ENCODE measurements at places on chromosomes 13 and 19. TPM values are rescaled to one million over a fixed set of nuclear protein-coding genes. Genes with fewer than 3 reads are reported as not detected.
A peak's percentile ranks its signal among the peaks of the same experiment; 100 is the strongest.

- H3K4me3 ChIP-seq = no peak overlapping the region
- no peak overlapping the region for H3K27ac ChIP-seq
- no peaks in the 10 kb centered on the region for H3K27me3 ChIP-seq
Observed at GRCh38 chr19:41299046-41299754, 10.8 kb upstream of the CCDC97 start.

GRCh38 chr19:47798904-47799266, 5.5 kb downstream of the TPRX1 start:
- no peaks in the 10 kb centered on the region for H3K36me3 ChIP-seq
- H3K4me3 ChIP-seq = no peak overlapping the region
- no peak overlapping the region for H3K27ac ChIP-seq
- no peaks in the 10 kb centered on the region for H3K27me3 ChIP-seq

GRCh38 chr19:46813839-46814358, 25.5 kb upstream of the SLC1A5 start:
- H3K36me3 ChIP-seq = no peaks in the 10 kb centered on the region
- no peaks in the 10 kb centered on the region for H3K27me3 ChIP-seq
- H3K4me3 ChIP-seq = no peak overlapping the region

- H3K4me3 ChIP-seq = no peak overlapping the region
- no peaks in the 10 kb centered on the region for H3K36me3 ChIP-seq
- no peak overlapping the region for H3K27ac ChIP-seq
- DNase-seq = peak; percentile 70
Observed at GRCh38 chr19:56309511-56310185, 5.0 kb downstream of the ZSCAN5A start.

DNA sequence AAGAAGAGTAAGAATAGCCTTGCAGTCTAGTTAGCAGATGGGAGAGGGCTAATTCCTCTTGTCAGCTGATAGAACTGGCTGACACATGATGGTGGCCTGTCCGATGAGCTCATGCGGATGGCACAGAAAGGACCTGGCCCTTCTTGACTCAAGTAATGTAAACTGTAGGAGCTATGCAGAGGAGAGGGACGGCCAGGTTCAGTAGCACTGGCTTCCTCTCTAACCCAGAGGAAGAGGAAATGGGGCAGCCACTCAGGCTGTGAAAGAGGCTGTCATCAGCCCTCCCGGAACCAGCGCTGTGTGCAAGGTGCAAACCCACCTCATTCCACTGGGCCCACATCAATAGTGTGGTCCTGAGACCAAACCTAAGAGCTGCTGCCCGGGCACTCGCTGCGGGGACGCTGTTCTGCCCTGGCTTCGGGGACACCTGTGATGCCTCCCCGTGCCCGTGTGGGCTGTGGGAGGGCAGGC, 30.8 kb upstream of the USE1 start:
- no peak overlapping the region for H3K27ac ChIP-seq
- H3K4me3 ChIP-seq = no peak overlapping the region
- no peak for DNase-seq
- H3K4me1 ChIP-seq = peaks cover 8% of the 10 kb centered on the region
- no peaks in the 10 kb centered on the region for H3K27me3 ChIP-seq

GRCh38 chr13:67221630-67222226, 8.4 kb downstream of the PCDH9 start:
- H3K27me3 ChIP-seq = no peaks in the 10 kb centered on the region
- H3K4me3 ChIP-seq = no peak overlapping the region
- no peaks in the 10 kb centered on the region for H3K36me3 ChIP-seq
- no peak overlapping the region for H3K27ac ChIP-seq
- no peaks in the 10 kb centered on the region for H3K4me1 ChIP-seq

- H3K27ac ChIP-seq = no peak overlapping the region
- peak; percentile 61 for DNase-seq
- H3K4me3 ChIP-seq = no peak overlapping the region
- no peaks in the 10 kb centered on the region for H3K27me3 ChIP-seq
- peaks cover 10% of the 10 kb centered on the region for H3K36me3 ChIP-seq
- H3K4me1 ChIP-seq = 0 out of 2 replicates have a peak, but pooled peaks cover 2% of the 10 kb centered on the region
Observed at GRCh38 chr19:43555185-43555770, 20.0 kb downstream of the XRCC1 start.

GRCh38 chr19:34936184-34936583, 9.5 kb downstream of the ZNF30 start:
- H3K27ac ChIP-seq = no peak overlapping the region
- peaks cover 9% of the 10 kb centered on the region for H3K36me3 ChIP-seq

- H3K27ac ChIP-seq = no peak overlapping the region
- DNase-seq = no peak
- H3K36me3 ChIP-seq = no peaks in the 10 kb centered on the region
- H3K4me3 ChIP-seq = no peak overlapping the region
Observed at GRCh38 chr13:100954430-100955305, 280.1 kb upstream of the TMTC4 start.

DNA sequence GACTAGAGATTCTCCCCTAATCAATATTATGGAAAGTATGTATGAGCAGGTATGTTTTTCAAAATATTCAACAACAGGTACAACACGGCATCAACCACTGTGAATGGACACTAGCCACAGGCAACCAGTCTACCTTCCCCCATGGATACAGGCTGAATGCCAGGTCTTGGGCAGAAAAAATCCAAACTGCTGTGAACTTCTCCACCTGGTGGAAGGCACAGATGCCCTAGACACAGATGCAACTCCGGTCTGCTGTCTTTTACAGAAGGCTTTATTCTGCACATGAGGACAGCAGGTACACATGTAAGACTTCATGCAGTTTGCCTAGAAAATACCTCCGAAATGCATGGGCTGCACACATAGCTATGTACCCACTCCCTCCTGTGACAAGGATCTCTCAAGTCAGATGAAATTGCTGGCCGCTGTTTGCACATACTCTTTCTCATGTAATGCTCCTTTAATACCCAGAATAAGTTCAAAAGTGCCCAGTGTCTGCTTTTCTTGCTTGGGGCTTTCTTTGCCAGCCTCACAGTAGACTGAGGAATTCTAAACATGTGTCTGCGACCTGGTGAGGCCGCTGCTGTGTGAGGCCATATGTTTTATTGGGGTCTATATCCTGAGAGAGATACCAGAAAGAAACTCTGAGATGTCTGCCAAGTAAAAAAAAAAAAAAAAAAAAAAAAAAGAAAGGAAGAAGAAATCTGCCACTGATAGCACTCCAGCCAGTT, 325.9 kb downstream of the FOXO1 start:
- no peaks in the 10 kb centered on the region for H3K36me3 ChIP-seq
- H3K27ac ChIP-seq = no peak overlapping the region
- DNase-seq = no peak
- H3K4me3 ChIP-seq = no peak overlapping the region
- no peaks in the 10 kb centered on the region for H3K27me3 ChIP-seq

- no peak overlapping the region for H3K4me3 ChIP-seq
- H3K36me3 ChIP-seq = no peaks in the 10 kb centered on the region
- no peaks in the 10 kb centered on the region for H3K27me3 ChIP-seq
- no peak for DNase-seq
- H3K27ac ChIP-seq = no peak overlapping the region
Observed at GRCh38 chr19:6238256-6238642, 41.5 kb downstream of the MLLT1 start.

DNA sequence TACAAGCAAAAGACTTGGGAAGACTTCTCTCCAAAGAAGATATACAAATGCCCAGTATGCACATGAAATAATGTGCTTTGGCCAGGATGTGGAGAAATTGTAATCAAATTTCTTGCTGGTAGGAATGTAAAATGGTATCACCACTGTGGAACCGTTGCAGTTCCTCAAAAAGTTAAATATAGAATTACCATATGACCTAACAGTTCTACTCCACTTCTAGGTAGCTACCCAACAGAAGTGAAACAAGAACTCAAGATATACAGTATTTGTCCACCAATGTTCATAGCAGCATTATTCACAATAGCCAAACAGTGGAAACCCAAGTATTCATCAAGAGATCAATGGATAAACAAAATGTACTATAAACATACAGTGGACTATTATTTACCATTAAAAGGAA, 95.0 kb upstream of the KLF5 start:
- H3K27me3 ChIP-seq = no peaks in the 10 kb centered on the region
- no peak overlapping the region for H3K27ac ChIP-seq
- no peak for DNase-seq

DNA sequence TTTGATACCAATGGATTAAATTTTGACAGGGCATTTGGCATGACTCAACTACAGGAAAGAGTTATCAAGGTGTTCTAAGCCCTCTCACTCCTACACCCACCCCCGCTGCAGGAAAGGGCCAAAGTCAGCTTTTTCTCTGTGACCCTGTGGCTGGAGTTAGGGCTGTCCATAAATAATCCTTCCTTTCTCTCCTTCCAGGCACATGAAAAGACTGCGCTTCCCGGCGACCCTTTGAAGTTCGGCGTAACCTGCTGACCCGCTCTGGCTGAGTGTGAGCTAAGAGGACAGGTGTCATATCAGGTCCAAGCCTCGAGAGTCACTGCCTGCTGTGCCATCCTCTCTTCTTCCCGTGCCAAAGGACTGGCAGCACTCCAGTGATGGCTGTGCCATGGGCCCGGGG, 25.6 kb downstream of the ZNF114 start:
- no peak for DNase-seq
- no peaks in the 10 kb centered on the region for H3K27me3 ChIP-seq
- no peak overlapping the region for H3K27ac ChIP-seq
- H3K4me1 ChIP-seq = peaks cover 14% of the 10 kb centered on the region
- no peak overlapping the region for H3K4me3 ChIP-seq

GRCh38 chr13:87919956-87920355, 248.8 kb downstream of the SLITRK5 start:
- H3K27ac ChIP-seq = no peak overlapping the region
- no peak for DNase-seq
- H3K36me3 ChIP-seq = no peaks in the 10 kb centered on the region
- H3K4me3 ChIP-seq = no peak overlapping the region
- H3K4me1 ChIP-seq = no peaks in the 10 kb centered on the region
- H3K27me3 ChIP-seq = no peaks in the 10 kb centered on the region

GRCh38 chr19:19207637-19208572, 3.9 kb upstream of the NCAN start:
- no peak overlapping the region for H3K27ac ChIP-seq
- peaks cover 2% of the 10 kb centered on the region for H3K4me1 ChIP-seq
- peaks cover 60% of the 10 kb centered on the region for H3K27me3 ChIP-seq
- no peak overlapping the region for H3K4me3 ChIP-seq
- no peaks in the 10 kb centered on the region for H3K36me3 ChIP-seq
- no peak for DNase-seq

- DNase-seq = no peak
- H3K4me3 ChIP-seq = no peak overlapping the region
- no peaks in the 10 kb centered on the region for H3K4me1 ChIP-seq
- H3K36me3 ChIP-seq = no peaks in the 10 kb centered on the region
- no peaks in the 10 kb centered on the region for H3K27me3 ChIP-seq
Observed at GRCh38 chr13:40126306-40127085, 471.0 kb downstream of the COG6 start.

GRCh38 chr19:53865918-53866864, 1.5 kb upstream of the MYADM start:
- peak overlapping the region; percentile 56 for H3K4me3 ChIP-seq
- peak overlapping the region; percentile 96 for H3K27ac ChIP-seq
- DNase-seq = peak; percentile 83
- peaks cover 7% of the 10 kb centered on the region for H3K4me1 ChIP-seq
- no peaks in the 10 kb centered on the region for H3K36me3 ChIP-seq

DNA sequence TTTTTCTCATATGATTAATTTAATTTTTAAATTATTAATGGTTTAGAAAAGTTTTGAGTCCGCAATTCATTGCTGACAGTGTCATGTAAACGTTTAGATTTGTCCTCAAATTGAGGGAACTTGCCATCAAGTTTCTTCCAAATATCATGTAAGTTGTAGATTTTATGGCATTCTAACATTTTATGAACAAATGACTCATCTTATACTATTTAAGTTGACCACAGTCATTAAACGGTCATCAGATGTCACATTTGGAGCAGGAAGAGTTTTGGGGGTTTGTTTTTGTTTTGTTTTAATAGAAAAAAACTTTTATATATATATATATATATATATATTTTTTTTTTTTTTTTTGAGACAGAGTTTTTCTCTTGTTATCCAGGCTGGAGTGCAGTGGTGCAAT, 4.3 kb downstream of the ZNF114 start:
- peaks cover 4% of the 10 kb centered on the region for H3K36me3 ChIP-seq
- no peak for DNase-seq
- H3K4me3 ChIP-seq = no peak overlapping the region
- no peaks in the 10 kb centered on the region for H3K27me3 ChIP-seq
- H3K4me1 ChIP-seq = no peaks in the 10 kb centered on the region

- H3K36me3 ChIP-seq = no peaks in the 10 kb centered on the region
- no peak overlapping the region for H3K4me3 ChIP-seq
- no peaks in the 10 kb centered on the region for H3K27me3 ChIP-seq
Observed at GRCh38 chr19:5480427-5480836, 25.2 kb downstream of the ZNRF4 start.

DNA sequence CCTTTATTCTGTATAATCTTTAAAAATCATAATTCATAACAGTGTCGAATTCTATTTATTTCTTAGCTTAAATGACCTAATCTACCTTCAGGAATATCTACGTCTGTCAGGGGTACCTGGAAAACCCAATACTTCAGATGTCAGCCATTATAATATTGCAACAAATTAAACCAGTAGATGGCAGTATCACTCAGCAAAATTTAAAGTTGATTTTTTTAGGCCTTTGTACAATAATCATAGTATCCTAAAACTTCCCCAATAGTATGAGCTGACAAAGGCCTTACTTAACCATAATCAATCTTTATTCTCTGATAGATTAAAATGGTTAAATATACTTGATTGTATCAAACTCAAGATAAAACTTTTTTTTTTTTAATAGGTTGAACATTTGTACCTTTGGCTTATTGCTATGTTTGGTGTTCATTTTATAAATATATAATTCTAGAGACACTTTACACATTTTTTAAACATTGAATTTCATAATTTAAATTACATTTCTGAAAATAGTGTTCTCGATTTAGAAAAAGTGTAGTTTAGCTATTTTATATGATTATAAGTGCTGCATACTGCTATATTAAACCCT, 830.2 kb upstream of the SPRY2 start:
- no peaks in the 10 kb centered on the region for H3K4me1 ChIP-seq
- no peaks in the 10 kb centered on the region for H3K27me3 ChIP-seq
- H3K4me3 ChIP-seq = no peak overlapping the region
- H3K27ac ChIP-seq = no peak overlapping the region
- no peak for DNase-seq
- no peaks in the 10 kb centered on the region for H3K36me3 ChIP-seq

GRCh38 chr13:114303700-114304327, 10.5 kb upstream of the CHAMP1 start:
- H3K36me3 ChIP-seq = peaks cover 26% of the 10 kb centered on the region
- H3K4me1 ChIP-seq = no peaks in the 10 kb centered on the region
- no peak overlapping the region for H3K27ac ChIP-seq
- H3K4me3 ChIP-seq = no peak overlapping the region

DNA sequence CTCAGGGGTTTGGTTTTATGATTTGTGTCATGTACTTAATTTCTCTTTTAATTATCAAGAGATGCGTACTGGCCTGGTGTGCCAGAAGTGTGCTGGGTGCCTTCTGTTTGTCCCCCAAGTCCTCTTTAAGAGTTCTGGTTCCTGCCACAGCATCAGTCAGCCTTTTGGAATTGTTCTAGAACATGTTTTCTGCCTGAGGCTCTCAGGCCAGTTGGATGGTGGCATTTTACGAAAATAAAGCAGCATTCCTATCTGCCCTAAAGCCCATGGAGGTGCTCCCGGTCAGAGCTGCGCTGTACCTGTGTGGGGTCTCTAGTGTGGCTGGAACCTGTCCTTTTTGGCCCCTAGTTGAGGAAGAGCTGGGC, 54.1 kb downstream of the TSSK6 start:
- peaks cover 49% of the 10 kb centered on the region for H3K4me1 ChIP-seq
- H3K27me3 ChIP-seq = no peaks in the 10 kb centered on the region
- H3K27ac ChIP-seq = peak overlapping the region; percentile 32

The POU4F1 gene
- total RNA-seq = 0.32 TPM

The CKAP2 gene
- total RNA-seq = 70.7 TPM

The TUBA3C gene
- total RNA-seq = not detected

The CBY2 gene
- not detected for total RNA-seq

The CGB3 gene
- total RNA-seq = not detected

The DAPK3 gene
- 78.1 TPM for total RNA-seq

The SLC7A9 gene
- not detected for total RNA-seq

The F7 gene
- total RNA-seq = 0.67 TPM

The CLEC17A gene
- total RNA-seq = not detected
